T-cell (primary cell): ENCODE measurements at places on chromosomes 2 and 18.

GRCh38 chr2:215573496-215573895, 137.6 kb upstream of the FN1 start:
- no peak for DNase-seq

DNA sequence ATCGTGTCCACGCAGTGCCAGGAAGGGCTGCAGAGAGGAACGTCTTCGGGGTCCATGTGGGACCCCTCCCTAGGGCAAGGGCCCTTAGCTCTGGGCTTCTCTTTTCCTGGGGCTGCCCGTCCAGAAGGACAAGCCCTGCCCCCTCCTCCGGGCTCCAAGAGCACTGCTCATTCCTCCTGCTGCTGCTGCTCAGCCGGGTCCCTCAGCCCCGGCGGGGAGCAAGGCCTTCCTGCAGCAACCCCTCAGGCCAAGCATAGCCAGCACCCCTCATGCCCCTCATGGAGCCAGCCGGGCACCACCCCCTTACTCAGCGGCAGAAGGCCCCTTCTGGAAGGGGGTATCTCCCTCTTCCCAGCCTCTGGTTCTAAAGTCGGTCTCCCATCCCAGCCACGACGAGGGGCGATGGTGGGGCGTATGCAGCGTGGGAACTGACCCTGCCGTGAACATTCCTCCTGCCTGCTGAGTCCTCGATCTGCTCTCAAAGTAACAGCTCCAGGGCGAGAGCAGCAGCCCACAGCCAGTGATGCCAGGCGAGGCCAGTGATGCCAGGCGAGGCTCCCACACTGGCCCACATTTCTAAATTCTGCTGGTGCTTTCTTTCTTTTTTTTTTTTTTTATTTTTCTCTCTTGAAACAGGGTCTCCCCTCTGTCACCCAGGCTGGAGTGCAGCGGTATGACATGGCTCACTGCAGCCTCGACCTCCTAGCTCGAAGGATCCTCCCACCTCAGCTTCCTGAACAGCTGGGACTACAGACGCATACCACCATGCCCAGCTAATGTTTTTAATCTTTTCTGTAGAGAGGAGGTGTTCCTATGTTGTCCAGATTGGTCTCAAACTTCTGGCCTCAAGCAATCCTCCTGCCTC, 99.7 kb downstream of the HDAC4 start:
- DNase-seq: no peak

- DNase-seq: no peak
Measured at GRCh38 chr2:68727683-68728375, 6.8 kb upstream of the ARHGAP25 start.

DNA sequence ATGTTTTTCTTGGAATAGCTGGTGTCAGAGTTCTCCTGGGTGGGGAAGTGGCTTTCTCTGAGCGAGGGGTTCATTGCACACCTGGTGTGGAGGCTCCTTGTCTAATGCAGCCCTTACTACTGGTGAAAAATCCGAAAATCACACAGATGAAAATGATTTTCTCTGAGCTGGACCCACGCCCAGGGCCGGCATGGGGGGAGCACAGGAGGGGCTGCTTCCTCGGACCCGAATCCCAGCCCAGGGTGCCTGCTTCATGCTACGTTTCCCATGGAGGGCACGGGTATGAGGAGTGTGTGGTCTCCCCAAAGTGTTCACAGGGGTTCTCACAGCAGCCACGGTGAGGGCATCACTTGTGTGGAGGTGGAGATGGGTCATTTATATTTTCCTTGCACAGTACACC, 288.0 kb upstream of the HDAC4 start:
- DNase-seq: no peak

GRCh38 chr2:201264472-201265173, 4.3 kb downstream of the CASP8 start:
- DNase-seq: no peak

DNA sequence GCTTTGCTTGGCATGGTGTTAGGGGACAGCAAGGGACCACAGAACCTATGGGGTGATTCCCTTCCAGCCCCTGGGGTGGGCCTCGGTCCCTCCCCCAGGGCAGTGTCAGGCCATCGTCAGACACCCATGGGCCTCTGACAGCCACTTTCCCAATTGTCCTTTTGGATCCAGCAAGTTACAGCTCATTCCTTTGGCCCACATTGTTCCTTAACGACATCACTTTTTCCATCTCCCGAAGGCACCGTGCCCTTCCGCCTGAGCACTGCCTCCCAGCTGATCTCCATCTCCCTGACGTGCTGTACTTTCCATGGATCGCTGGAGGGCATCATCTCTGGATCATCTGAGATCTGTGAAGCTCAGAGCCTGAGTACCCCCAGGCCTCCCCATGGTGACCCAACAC, 10.4 kb upstream of the KCNK3 start:
- DNase-seq: no peak

- DNase-seq: no peak
Measured at GRCh38 chr2:64939332-64939917, 49.8 kb upstream of the SLC1A4 start.

DNA sequence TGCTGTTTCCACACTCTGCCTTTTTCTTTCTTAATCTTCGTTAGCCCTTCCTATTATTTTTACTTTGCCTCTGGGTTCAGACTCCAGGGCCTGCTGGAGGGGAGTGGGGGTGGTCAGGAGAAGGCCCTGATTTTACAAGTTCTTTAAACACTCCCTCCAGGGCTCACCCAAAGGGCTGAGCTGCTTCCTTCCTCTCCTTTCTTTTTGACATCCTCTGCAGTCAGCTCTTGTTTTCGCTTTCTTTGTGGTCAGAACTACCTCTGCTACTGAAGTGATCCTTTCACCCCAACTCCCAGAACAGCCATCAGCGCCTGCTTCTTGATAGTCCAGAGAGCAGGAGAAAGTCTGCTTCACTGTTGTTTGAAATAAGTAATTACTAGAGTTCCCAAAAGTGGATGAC, 925.7 kb downstream of the EPHA4 start:
- no peak for DNase-seq

- no peak for DNase-seq
Measured at GRCh38 chr2:64698668-64699444, 45.1 kb upstream of the SERTAD2 start.

GRCh38 chr2:219287580-219288265, 8.6 kb downstream of the DNAJB2 start:
- no peak for DNase-seq

GRCh38 chr2:49342156-49342555, 187.8 kb upstream of the FSHR start:
- no peak for DNase-seq

GRCh38 chr2:44936715-44937687, 4.5 kb upstream of the SIX3 start:
- DNase-seq: no peak

GRCh38 chr18:48583573-48583972, 44.7 kb downstream of the CTIF start:
- DNase-seq: no peak

DNA sequence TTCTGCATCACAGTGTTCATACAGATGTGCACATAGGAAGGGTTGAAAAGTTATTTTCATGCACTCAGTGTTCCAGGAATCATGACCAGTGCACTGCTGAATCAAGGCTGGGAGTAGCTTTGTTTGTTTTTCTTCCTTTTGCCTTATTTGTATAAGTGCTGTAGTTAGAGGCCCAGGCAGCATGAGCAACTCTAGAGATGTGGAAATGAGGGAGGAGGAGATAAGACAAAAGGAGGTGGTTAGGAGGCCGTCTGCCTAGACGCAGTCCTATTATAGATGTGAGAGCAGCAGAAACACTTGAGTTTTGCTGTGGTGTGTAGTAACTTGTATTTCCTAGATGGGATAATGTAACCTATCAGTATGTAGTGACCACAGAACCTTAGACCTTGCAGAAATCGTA, 264.3 kb upstream of the RASGRP3 start:
- DNase-seq: no peak

DNA sequence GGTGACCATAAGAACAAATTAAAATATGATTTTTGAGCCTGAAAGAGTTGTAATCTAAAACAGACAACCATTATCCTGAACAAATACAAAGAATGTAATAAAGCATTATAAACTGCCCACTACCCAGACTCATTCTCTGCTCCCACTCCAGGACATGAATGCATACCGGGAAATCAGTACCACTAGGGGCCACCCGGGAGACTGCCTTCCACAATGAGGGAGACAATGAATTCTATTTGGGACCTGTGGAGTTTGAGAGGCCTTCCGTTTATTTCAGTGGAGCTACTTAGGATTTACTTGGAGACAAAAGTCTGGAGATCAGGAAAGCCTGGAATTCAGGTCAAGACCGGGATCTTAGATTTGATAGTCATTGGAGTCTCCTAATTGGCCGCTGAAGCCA, 50.0 kb downstream of the NAB1 start:
- DNase-seq: no peak

- DNase-seq: no peak
Measured at GRCh38 chr2:7929281-7929680, 752.6 kb upstream of the ID2 start.

GRCh38 chr2:3641841-3642421, 16.1 kb upstream of the ALLC start:
- no peak for DNase-seq

DNA sequence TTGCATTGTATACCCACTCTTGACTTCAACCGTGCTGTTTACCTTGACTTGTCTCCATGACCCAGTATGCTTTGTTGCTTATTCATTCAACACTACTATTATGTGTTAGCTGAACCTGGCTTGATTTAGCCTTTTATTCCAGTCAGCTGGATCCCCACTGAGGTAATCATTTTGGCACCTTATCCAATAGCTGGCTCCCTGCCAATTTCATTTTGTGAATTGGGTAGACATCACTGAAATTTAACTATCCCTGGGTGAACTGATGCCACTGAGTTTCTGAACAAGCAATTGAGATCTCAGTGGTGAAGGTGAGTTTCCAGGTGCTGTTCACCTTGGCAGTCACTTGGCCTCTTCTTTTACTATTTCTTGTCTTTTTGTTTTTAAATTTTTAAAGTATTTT, 584.3 kb downstream of the ADCYAP1 start:
- no peak for DNase-seq

GRCh38 chr2:4947911-4948310, 744.3 kb upstream of the SOX11 start:
- no peak for DNase-seq

- no peak for DNase-seq
Measured at GRCh38 chr2:154402213-154402612, 296.3 kb upstream of the KCNJ3 start.

DNA sequence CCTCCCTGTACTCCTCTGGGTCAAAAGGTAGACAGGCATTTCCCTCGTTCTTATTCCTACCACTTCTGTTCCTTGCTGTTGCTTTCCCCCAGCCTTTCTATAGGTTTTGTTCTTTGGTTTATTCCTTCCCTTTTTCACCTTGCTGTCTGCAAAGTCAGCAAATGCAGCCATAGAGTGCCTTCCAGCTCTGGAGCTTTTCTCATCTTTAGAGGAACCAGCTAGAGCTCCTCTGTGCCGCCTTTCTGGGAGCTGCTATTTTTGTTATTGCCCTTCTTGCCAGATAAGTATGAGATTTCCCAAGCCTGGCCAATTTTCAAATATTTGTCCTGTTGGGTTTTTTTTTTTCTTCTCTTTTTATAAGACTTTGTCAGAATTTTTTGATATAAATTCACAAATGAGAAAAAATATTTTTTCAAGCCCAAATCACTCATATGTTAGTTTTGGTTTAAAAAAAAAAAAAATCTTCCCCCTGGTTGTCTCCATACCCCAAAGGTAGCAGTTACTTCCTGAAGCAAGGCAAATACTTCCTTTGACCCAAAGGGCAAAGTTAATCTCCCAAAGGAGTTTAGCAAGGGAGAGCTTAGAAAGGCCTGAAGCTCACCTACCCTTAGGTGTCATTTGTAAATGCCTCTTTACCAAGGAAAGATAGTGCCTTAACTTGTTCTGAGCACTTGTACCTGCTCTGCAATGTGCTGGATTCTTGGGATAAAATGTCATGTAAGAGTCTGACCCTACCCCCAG, 5.1 kb upstream of the TTC27 start:
- DNase-seq: no peak

DNA sequence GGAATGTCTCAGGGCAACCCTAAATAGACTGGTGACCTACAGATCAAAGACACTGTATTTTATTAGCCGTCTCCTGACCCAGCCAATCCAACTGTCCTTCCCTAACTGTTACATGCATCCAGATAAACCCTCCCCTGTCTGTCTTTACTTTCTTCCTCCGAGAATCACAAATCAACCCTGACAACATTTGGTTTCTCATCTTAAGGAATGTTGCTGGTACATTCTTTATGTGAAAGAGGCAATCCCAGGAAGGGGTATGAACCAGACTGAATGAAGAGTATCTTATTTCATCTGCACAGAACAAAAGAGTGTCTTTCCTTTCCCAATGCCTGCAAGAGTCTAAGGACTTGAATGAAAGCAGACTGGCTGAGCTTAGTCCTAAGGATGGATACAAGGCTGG, 113.9 kb upstream of the LTBP1 start:
- no peak for DNase-seq

DNA sequence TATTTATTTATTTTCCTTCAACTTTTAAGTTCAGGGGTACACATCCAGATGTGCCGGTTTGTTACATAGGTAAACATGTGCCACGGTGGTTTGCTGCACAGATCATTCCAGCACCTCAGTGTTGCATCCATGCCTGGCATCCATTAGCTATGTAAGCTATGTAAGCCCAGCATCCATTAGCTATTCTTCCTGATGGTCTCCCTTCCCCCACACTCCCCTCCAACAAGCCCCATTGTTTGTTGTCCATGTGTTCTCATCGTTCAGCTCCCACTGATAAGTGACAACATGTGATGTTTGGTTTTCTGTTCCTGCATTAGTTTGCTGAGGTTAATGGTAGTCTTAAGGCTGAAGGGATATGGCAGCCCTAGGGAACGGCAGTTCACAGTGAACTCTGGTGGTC, 203.4 kb downstream of the CTNNA2 start:
- DNase-seq: no peak

- no peak for DNase-seq
Measured at GRCh38 chr2:163551616-163552373, 184.0 kb downstream of the FIGN start.

DNA sequence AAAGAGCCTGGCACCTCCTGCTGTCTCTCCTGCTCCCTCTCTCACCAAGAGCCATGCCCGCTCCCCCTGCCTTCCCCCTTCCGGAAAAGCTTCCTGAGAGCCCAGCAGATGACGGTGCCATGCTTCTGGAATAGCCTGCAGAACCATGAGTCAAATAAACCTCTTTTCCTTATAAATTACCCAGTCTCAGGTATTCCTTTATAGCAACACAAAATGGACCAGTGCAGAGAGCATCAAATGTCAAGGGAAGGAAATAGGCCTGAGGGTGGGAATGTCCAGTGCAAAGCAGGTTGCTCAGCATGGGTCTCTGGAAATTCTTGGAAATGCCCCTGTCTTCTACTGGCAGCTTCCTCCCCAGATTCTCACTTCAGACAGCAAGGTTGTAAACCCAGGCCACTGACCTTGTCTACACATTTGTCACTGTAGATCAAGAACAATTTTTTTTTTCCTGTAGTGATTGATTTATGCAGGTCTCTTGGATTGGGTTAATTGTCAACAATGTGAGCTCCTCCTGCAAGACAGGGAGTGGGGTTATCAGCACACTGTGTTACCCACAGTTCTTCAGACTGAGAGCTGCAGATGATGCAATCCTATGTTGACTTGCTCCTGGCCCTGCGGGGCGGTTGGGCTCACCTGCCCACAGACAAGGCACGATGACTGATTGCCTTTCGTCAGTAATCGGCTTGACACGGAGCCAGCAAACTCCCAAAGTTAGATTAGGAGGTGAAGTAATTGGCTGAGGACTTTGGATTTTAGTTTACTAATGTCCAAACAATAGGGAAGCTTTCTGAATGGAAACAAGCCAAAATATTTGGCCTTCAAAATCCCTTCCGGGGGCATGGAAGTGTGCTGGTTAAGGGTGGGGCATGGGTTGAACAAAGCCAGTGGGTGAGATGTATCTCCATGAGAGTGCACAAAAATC, 5.4 kb upstream of the BOD1L2 start:
- DNase-seq: no peak

GRCh38 chr18:61991201-61991600, 98.4 kb upstream of the RNF152 start:
- DNase-seq: no peak

- no peak for DNase-seq
Measured at GRCh38 chr2:235024931-235025773, 73.3 kb downstream of the SH3BP4 start.
